ENCODE measurements at places on chromosomes 2 and 18. TPM values are rescaled to one million over a fixed set of nuclear protein-coding genes. Genes with fewer than 3 reads are reported as not detected.

SERPINB11 gene
- total RNA-seq: not detected

SERPINB3 gene
- total RNA-seq: not detected

C2orf80 gene
- total RNA-seq: not detected

IL1F10 gene
- total RNA-seq: not detected

L3MBTL4 gene
- 8.4 TPM for total RNA-seq
